ENCODE measurements at places on chromosomes 4 and X.

DNA sequence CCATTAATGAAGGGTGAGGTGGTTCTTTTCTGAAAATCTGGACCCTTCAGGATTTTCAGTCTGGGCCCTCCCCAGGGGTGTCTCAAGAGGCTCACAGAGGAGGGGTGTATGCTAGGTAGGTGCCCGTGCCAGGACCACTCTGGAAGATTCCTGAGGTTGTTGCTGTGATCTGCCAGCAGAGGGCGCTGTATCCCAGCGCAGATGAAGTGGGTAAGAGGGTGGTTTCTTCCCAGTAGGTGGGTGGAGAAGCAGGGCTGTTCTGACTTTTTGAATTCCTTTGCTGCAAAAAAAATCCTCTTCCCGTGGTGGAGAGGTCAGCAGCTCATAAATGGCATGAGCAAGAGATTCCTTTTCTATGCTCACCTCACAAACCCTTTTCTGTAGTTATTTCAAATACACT is 51.1 kb downstream of the SCML1 start:
- DNase-seq, result no peak

DNA sequence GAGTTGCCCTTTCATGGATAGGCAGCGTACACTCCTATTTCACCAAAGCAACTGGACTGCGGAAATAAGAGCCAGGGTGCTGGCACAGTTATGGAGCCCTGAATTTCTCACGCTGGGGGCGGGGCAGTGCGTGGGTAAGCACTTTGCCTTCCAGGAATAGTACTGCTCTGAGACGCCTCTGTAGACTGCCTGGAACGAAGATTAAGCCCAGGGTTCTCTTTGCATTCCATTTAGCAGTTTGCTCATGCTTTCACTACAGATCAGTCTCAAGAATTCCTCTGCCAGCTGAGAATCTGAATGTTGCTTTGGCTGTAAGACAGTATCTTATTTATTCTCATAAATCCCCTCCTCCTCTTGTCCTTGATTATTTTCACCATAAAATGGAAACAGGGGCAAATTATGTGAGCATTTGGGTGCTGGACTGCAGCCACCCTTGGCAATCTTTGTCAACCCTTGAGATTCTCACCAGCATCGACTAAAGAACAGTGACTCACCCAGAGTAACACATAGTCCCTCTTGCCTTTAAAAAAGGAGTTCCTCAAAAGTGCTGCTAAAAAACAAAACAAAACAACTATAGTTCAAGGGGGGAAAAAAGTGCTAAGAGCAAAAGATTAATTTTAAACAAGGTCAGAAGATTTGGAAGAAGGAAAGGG is 88.9 kb upstream of the CITED1 start:
- no peak for DNase-seq

GRCh38 chr4:25588206-25588605 is 67.4 kb upstream of the SLC34A2 start:
- no peak for DNase-seq

GRCh38 chr4:90540536-90540935 is 413.3 kb downstream of the CCSER1 start:
- DNase-seq, result no peak

- no peak for DNase-seq
Measured at GRCh38 chr4:127631420-127631819, 1.3 kb upstream of the INTU start.

- DNase-seq, result no peak
Measured at GRCh38 chr4:25466966-25467697, 90.1 kb downstream of the ANAPC4 start.

DNA sequence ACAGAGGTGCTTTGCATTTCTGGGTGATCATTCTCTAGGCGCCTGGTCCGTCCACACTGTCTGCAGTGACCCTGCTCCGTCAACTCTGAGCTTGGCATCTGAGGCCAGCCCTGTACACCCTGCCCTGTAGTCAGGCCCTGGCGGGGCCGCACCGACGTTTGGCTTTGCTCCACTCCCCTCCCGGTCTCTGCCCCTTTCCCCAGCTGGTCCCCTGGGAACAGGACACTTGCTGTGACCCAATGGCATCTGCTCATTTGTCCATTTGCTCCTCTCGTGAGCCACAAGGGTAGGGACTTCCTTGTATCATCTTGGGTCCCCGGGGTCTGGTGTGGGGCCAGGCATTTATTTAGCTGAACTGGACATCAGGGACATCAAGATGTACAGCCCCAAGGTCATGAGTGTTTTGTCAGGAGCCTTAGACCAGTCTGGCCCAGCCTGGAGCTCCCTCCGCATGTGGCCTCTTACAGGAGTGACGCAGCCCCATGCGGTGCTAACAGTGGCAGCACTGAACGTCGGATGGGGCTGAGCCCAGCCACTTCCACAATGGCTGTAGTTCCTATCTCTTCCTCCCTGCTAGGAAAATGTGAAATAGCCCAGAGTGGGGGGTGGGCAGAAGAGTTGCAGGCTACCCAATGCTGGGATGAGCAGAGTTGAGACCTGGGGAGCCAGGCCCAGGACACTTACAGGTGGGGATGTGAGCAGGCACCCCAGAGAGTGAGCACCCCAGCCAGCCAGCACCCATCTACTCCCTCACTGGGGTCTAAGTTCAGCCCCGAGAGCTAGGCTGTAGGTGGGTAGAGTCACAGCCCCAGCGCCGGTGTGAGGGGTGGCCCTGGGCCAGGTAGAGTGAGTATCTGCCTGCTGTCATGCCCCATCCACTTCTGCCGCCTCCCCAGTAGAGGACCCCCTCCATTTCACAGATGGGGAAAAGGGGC is 2.0 kb upstream of the SH3BP2 start:
- DNase-seq, result no peak

DNA sequence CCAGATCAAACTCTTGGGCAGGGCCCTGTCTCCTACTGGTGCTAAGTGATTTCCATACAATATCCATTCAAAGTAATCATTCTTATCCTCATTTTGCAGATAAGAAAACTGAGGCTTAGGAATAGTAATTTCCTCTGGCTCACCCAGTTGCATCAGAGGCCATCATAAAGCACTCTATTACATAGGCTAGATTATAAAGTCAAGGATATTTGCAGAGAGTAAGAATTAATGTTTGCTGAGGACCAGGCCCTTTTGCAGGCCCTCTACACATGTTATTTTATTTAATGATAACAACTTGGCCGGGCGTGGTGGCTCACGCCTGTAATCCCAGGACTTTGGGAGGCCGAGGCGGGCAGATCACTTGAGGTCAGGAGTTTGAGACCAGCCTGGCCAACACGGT is 316.8 kb downstream of the ZNF674 start:
- DNase-seq, result no peak

- no peak for DNase-seq
Measured at GRCh38 chrX:18691431-18691830, 16.0 kb upstream of the PPEF1 start.

- no peak for DNase-seq
Measured at GRCh38 chr4:184529283-184529682, 54.9 kb upstream of the IRF2 start.

- no peak for DNase-seq
Measured at GRCh38 chr4:111174331-111174730, 551.5 kb upstream of the PITX2 start.

DNA sequence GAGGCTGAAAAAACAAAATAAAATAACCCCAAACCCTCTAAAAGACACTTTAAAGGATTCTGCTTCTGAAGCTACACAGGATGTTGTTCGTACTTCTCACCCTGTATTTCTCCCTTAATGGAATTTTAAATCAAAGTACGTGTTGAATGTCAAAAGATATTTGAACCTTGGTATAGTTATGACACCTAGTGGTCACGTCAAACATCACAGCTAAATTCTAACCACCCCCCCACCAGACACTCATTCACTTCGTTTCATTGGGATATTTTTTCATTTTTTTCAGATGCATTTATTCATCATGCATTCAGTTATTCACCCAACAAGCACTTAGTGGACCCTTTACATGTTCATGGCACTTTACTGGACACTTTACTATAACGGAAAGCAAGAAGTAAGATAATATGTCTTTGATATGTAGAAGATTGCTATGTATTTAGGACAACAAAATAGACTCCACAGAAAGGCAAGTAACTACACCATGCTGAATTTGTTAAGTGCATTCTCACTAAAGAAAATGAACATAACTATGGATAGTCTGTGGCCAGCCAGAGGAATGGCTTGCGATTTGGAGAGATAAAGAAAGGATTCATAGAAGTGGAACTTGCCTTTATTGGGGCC is 62.5 kb upstream of the GPR174 start:
- no peak for DNase-seq

DNA sequence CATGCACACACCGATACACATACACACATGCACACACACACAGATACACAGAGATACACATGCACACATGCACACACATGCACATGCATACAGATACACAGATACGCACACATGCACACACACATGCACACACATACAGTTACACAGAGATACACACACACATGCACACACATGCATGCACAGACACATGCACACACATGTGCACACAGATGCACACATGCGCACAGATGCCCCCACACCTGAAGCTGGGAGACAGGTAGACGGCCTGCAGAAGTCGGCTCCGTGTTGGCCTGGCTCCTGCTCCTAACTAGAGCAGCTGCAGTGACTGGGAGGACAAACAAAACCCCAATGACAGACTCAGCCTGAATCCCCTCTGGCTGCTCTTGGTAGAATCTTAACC is 46.8 kb downstream of the PSAPL1 start:
- no peak for DNase-seq

- DNase-seq, result no peak
Measured at GRCh38 chr4:95317085-95317793, 231.5 kb downstream of the UNC5C start.

DNA sequence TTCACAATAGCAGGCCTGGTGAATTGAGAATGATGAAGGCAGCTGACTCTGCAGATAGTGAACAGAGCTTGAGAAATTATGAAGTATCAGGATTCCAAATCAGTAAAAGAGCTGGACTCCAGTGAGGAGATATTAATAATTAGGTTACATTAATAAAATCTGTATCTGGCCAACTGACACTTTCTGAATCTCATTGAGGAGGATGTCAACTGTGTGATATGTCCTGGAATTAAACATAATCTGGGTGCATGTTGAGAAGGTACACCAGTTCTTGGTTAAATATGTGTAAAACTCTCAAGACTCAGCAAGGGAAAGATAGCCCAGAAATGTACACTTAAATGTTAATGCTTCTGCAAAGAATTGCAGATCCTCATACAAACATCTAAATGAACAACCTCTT is 177.8 kb upstream of the SFRP2 start:
- no peak for DNase-seq

- no peak for DNase-seq
Measured at GRCh38 chrX:153704021-153704526, 16.3 kb downstream of the SLC6A8 start.

DNA sequence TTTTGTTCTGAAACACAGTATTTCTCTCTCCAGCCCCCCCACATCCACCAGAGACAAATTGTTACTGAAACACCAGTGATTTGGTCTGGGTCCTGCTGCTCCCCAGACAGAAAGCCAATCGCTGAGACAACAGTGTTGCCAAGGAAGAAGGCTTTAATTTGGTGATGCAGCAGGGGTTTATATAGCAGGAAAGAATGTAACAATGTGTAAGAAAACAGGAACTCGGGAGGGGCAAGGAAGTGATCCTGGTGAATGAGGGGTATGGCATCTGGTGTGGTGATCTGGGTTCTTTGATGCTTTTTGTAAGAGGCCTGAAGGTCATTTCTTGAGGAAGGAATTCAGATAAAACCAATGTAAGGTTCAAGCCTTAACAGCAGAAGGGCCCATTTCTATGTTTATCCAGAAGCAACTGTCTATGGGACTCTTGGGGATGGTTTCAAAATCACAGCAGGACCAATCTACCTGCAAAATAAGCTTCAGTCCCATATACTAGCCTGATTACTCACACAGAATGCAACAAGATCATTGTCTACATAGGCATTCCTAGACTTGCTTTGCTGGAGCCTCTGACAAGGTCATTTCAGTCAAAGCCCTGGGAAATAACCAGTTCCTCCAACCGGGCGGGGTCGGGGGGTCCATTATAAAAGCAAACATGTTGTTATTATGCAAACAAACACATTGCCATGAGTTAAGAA is 445.2 kb upstream of the ZFP42 start:
- no peak for DNase-seq

GRCh38 chr4:123485601-123486000 is 89.0 kb downstream of the SPRY1 start:
- DNase-seq, result no peak

- no peak for DNase-seq
Measured at GRCh38 chr4:104906276-104906675, 240.4 kb upstream of the TET2 start.

GRCh38 chr4:148258535-148258934 is 183.7 kb downstream of the NR3C2 start:
- no peak for DNase-seq

GRCh38 chrX:133440081-133440796 is 24.9 kb upstream of the GPC4 start:
- no peak for DNase-seq

DNA sequence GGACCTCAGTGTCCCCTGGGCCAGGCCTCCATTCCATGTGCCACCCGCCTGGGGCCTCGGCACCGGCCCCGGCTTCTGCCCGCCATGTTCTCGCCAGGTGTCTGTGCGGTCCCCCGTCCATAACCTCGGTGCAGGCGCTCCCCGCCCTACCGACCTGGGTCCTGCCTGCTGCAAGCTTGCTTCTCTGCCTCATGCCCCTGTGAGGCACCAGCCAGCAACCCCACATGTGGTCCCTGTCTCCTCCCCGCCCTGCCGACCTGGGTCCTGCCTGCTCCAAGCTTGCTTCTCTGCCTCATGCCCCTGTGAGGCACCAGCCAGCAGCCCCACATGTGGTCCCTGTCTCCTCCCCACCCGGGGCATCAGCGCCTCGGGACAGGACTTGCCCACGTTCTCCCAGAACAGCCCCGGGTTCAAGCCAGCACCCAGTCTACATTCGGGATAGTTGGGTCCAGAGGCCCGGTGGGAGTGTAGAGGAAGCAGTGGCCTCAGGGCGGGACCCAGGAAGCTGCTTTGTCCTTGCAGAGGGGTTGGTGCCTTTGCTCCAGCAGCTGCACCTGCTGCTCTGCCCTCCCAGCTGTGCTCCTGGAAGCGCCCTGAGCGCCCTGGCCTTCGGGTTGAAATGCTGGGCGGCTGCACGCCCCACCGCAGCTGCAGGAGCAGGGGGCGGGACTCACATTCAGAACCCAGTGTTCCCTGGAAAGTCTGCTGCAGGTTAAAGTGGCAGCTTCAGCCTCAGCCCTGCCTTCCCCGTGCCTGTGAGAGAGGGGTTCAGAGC is 20.1 kb upstream of the UVSSA start:
- DNase-seq, result no peak

DNA sequence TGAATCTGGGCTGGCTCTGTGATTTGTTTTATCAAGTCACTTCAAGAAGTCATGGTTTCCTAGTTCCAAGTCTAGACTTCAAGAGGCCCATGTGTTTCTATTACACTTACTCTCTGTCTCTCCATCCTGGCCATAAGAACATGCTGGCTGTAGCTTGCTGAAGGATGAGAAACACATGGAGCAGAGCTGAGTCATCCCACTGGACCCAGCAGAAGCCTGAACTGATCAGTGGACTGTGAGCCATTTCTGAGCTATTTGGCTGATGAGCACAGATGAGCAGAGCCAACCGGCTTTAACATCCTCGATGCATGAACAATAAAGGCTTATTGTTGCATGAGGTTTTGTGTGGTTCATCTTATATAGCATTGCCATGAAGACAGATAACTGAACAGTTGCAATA is 290.6 kb upstream of the BOD1L1 start:
- DNase-seq, result no peak
